ENCODE measurements at places on chromosomes 16 and 17. TPM values are rescaled to one million over a fixed set of nuclear protein-coding genes. Genes with fewer than 3 reads are reported as not detected.

GRCh38 chr17:4696437-4696805, 7.5 kb downstream of the PELP1 start:
- peak; percentile 8 for DNase-seq

The SLFN14 gene
- polyA plus RNA-seq = not detected

DNA sequence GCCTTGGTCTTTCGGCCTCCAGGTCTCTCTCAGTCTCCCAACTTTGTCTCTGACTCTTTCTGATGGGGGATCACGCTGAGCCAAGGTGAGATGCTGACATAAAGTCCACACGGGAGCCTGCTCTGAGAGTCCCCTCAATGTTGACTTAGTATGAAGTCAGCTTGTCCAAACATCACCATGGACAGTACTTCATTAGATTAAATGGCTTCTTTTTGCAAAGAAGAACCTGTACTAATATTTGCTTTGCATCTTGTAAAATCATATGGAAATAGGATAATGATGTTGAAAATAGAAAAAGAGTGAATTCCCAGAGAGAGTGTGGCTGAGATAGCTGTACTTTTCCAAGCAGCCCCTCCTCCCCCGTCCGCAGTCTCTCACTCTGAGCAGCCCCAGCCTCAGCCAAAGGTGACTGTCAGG, 56.7 kb upstream of the SIAH1 start:
- peak; percentile 44 for DNase-seq

The C17orf50 gene
- polyA plus RNA-seq = 0.07 TPM

- DNase-seq = peak; percentile 81
Observed at GRCh38 chr16:81481207-81481821, 36.7 kb downstream of the CMIP start.

GRCh38 chr17:8806253-8806925, 7.2 kb upstream of the MFSD6L start:
- DNase-seq = no peak

The ACSM2A gene
- 0.06 TPM for polyA plus RNA-seq

The KRT27 gene
- 0.07 TPM for polyA plus RNA-seq

DNA sequence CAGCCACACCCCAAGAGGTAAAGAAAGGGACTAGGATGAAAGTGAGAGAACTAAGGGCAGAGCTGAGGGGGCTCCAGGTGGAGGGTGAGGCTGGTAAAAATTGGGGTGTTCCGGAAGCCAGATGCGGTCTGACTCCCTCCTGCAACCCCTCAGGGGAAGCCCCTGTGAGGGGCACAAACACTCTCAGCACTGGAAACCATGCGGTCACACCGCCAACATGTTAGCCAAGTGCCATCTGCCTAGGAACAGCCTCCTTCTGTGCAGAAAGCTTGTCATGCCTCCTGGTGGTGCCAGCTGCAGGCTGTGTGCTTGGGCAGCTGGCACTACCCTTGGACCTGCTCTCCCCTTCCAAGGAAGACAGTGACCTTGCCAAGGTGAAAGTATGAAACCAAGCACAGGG, 83.5 kb upstream of the RPL38 start:
- no peak for DNase-seq

The TMEM88 gene
- 11.4 TPM for polyA plus RNA-seq

DNA sequence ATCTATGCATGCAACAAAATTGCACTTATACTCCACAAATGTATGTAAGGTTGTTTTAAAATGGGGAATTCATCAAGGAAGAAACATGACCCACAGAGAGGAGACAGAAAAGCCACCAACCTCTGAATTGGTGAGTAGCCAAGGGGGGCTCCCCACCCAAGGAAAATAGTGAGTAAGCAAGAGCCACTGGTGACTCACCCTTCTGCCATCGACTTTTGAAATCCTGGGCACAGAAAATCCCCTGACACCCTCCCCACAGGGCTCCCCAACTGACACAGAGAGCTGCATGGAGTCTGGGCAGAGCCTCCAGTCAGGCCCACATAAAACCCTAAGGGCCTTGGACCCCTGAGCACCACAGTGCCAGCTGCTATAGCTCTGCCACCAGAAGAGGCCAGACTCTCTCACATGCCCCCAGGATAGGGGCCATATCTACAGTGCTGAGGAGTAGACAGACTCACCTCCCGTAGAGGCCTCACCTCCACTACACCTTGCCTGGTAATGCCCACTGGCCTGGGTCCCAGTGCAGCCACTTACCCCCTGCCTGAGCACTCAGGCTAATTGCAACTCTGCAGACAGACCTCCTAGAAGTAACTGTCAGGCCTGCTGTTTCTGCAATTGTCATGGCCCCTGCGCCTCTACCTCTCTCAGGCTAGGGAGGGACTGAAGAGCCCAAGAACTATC, 244.7 kb upstream of the WSB1 start:
- no peak for DNase-seq

DNA sequence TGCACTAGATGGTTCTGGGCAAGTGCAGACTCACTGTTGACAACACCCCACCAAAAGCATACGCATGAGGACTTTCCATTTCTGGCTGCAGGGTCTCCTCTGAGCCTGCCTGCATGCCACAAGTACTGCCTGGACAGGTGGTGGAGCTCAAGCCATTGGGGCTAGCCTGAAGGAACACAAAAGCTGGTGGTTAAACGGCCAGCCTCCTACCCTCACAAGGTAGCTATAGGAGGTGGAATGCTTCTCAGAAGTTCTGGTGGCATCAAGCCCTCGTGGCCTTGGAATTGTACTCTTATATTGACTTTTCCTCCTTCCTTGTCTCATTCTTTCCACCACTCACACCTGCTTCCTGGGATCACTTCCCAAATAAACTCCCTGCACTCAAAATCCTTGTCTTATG, 56.6 kb upstream of the BCAR1 start:
- no peak for DNase-seq

The RBFOX1 gene
- not detected for polyA plus RNA-seq

DNA sequence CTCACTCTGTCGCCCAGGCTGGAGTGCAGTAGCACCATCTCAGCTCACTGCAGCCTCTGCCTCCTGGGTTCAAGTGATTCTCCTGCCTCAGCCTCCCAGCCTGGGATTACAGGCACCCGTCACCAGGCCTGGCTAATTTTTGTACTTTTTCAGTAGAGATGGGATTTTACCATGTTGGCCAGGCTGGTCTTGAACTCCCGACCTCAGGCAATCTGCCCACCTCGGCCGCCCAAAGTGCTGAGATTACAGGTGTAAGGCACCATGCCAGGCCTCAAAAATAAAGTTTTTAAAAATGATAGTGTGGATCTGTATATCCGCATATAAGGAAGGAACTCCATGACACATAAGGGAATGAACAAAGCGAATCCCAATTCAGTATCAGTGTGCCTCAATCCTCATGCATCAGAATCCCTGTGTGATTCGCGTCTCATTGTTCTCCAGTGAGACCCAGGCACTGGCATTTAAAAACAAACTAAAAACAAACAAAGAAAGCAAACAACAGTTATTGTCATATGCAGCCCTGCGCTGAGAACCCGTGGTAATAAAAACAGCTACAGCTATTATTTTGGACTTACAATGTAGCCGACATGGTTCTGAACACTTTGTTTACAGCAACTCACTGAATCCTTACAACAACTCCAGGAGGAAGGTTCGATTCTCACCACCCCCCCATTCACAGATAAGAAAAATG, 54.1 kb upstream of the CREBBP start:
- DNase-seq = peak; percentile 44

DNA sequence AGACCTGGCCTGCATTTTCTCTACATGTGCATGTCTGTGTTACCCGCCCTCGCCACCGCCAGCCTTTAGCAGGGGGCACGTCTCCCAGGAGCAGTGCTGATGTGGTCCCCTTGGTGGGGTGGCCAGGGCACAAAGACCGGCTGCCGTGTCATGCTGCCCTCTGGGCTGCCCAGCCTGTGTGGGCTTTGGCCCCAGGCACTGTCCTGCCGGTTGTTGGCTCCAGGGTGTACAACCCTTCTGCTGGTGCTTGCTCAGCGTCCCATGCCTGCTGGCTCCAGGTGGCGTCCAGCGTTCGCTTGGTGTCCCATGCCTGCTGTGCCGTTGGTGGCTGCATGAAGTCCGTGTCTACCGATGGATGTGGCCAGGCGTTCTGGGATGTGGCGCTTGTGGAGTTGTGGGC, 4.1 kb downstream of the BAIAP2 start:
- no peak for DNase-seq

- DNase-seq = peak; percentile 91
Observed at GRCh38 chr16:87855852-87856715, 13.2 kb downstream of the SLC7A5 start.

The TPSG1 gene
- polyA plus RNA-seq = 73.9 TPM

The CCL14 gene
- not detected for polyA plus RNA-seq

DNA sequence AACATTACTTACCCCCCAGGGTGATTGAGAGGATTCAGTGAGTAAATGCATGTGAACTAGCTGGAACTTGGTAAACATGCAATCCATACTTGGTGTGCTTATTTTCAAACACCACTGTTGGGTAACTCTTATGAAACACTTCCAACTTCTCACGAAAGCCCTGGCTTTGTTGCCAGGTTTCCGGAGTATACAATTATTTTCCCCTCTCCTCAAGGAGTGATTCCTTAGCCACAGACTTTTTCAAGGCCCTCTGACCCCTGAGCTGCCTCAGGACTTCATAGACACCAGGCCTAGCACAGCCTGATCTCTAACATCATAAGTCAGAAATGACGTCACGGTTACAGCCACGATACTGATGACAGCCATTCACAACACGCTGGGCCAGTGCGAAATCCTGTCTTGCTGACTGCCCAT, 27.6 kb downstream of the HSD17B2 start:
- DNase-seq = no peak

DNA sequence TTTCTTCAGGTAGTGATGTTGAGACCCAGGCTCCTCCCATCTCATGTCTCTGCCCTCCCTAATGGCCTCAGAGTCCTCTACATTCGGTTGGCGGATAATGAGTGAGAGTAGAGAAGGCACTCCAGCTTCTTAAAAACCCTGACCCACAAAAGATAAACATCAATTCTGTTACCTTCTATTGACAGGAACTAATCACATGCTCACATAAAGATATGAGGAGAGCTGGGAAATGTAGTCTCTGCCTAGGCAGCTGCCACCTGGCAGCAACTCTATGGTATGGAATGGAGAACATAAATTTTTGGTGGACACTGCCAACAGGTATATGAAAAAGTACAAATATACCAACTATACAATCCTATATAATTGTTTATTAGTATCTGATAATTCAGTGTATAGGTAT, 110.7 kb upstream of the HLF start:
- DNase-seq = no peak

The RGS11 gene
- polyA plus RNA-seq = 1.8 TPM

DNA sequence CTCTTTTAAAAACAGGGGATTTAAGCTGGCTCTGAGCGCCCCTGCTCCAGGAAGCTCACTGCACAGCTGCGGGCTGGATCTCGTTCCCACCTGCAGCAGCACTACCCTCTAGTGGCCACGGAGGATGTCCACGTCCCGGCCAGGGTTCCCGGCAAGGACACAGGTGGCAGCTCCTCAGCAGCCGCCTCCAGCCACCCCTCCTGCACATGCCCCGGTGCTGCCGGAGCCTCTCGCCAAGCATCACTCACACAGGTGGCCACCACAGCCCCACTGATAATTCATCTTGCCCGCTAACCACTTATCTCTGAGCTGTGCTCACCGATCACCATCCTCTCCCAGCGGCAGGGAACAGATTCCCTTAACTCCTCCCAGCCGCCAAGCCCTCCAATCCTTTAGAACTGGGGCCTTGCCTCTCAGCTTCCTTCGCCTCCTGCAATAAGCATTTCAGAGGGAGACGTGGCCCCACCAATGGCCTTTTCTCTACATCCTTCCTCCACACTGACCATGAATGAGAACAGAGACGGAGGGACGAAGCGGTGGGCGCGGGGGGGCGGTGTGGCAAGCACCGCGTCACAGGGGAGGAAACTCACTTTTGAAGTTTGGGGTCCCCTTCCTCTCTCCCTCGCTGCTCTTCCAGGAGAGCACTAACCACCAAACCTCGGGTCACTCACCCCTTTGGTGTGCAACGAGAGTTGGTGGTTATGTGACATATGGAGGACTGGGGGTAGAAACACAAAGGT, 222.1 kb downstream of the RBFOX3 start:
- no peak for DNase-seq

The KRTAP9-8 gene
- polyA plus RNA-seq = not detected

DNA sequence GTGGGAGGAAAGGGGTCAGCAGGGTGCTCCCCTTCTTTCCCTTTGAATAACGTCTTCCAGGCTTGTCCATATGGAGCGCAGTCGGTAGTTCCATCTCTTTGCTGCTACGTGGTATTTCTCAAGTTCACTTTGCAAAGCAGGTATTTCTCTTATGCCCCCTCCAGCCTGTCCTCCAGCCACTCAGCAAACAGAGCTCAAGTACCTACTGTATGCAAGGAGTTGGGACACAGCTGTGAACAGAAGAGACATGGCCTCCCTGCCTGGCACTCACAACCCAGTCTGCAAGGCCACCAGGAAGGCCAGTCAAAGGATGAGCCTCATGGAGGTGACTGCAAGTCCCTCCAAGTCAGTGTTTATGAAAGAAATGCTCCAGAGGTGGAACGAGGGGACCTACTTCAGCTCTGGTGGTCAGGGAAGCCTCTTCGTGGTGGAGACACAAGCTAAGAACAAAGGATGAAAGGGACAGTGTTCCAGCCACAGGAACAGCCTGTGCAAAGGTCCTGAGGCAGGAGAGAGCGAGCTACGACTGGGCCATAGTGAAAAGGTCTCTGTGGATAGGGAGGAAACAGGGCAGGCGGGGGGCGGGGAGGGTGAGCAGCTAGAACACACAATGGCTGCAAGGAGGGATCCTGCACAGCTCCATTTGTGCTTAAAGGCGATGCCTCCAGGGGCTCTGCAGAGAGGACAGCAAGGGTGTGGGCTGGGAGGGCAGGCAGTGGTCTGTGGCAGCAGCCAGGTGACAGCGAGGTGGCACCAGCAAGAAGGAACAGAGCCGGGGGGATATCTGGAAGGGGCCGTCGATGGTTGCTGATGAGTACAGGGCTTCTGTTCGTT, 32.6 kb downstream of the PPL start:
- DNase-seq = no peak

The PIMREG gene
- 2.5 TPM for polyA plus RNA-seq
